ENCODE measurements at places on chromosomes 3 and 15. TPM values are rescaled to one million over a fixed set of nuclear protein-coding genes. Genes with fewer than 3 reads are reported as not detected.
A peak's percentile ranks its signal among the peaks of the same experiment; 100 is the strongest.

DNA sequence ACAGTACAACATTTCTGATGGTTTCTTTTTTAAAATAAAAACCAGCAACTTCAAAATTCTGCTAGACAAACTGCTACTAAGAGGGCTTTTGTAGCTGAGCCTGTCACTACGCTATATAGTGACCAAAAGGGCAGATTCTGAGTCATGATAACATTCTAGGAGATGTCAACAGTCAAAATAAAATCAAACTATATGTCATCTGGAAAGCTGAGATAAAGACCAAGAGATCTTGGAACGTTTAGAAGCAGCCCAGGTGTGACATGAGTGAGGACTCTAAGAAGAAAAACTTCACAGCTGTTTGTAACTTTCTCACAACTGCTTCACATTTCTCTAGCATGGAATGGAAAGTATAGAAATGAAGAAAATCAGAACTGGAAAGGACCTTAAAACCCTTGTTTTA is 84.6 kb downstream of the FILIP1L start:
- no peak for DNase-seq

DNA sequence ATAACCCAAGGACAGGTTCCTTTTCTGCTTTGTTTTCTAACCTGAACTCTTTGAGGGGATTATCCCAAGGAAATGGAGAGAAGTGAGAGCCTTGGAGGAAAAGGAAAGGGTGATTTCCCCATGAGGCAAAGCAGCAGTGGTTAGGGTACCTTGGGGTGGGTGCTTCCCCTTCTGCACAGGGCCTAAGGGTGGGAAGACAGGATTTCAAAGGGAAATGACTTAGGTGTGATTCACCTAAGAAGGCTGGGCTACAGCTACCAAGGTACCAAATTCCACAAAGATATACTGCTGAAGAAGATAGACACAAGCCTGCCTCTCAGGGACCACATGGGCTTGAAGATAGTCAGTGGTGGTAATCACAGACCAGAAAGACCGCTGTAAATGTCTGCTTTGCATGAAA is 325.3 kb upstream of the DPH6 start:
- peak; percentile 8 for DNase-seq

GRCh38 chr3:178155521-178155920 is 380.7 kb upstream of the KCNMB2 start:
- no peak for DNase-seq

DNA sequence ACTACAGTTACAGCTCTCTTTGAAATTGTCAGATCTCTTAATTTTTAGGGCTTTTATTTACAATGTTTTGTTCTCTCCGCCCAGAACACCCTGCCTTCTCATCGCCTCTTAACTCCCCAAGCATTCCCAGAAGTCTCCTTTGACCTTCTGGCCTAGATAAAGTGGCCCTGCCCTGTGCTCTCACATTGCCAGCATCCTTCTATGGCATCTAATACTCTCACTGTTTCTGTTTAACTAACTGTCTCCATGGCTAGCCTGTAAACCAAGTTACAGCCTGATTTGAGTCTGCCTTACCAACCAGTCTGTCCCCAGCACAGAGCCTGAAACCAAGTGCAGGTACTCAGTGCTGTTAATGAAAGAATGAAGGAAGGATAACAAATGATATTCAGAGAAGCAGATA is 19.9 kb downstream of the COL8A1 start:
- no peak for DNase-seq

DNA sequence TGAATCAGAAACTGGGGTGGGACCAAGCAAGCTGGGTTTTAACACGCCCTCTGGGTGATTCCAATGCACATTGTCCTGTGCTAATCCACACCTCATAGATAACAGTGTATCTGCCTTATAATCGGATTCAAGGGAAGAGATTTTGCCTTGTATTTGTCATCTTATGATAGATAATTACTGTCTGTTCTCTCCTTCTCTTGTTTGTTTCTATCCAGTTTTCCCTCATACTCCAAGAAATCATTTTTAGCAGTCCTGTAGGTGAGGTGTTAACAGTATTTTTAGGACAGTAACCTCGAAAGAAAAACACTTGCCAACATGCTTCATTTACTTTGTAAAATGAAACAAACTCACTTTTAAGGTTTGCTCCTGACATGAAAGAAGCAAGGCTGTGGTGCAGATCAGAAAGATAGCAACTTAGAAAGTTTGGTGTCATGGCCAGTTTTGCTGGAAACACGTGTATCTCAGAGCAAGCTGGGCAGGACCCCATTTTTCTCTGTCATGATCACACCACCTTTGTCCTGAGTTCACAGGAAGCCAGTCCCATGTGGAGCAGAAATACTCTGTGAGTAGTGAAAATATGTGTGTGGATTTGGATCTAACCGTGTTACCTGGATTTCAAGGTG is 72.6 kb downstream of the TRAK1 start:
- DNase-seq, result no peak

- DNase-seq, result peak; percentile 88
Measured at GRCh38 chr3:196284396-196284795, 3.1 kb downstream of the PCYT1A start.

- no peak for DNase-seq
Measured at GRCh38 chr3:61688307-61688984, 127.1 kb downstream of the PTPRG start.

DNA sequence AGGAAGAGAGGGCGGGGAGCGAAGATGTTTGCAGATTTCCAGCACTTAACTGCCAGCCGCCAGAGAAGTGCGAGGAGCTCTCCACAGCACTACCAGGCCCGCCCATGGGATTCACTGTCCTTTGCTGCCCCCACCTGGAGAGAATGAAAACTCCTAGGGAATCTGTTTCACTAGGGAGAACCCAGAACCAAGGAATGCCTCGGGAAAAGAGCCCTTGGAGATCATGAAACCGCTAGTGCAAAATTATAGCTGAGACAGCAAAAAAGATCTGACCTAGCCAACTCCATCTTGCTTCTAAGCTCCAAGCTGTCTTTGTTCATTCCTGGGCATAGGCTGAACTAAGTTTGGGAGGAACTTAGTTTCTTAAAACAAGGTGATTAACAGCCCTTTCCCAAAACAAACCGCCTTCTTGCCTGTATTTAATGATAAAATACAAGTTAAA is 82.6 kb upstream of the GCNT3 start:
- DNase-seq, result peak; percentile 87

DNA sequence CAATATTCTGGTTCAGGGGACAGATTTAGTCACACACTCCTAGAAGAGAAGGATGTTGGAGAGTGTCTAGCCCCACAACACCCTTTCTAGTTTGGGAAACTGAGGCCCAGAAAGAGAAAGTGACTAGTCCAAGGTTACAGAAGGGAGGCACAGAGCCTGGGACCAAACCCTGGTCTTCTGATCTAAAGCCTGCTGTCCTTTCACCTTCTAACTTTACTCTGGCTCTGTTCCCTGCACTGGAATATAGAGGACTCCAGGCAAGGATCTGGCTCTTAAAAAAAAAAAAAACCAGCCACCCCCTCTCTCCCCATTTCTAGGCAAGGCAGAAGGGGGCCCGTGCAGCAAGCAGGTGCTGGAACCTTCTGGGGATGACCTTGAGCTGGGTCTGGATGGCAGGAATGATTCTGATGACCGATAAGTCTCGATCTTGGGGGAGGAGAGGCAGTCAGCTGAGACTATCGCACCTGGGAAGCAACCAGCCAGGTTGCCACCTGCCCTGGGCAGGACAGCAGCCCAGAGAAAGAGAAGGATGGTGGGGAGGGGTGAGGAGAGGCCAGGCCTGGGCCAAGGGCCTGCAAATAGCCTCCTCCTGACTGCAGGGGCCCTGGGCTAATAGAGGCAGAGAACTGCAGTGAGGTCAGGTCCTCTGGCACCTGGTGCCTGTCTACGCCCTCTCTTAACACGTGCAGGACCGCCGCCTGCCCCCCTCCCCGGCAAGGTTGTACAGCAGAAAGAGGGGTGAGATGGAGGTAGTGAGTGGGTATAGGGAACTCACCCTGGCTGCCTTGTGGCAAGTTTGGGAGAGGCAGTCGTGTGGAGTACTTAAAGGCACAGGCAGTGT is 30.4 kb upstream of the RHCG start:
- no peak for DNase-seq

DNA sequence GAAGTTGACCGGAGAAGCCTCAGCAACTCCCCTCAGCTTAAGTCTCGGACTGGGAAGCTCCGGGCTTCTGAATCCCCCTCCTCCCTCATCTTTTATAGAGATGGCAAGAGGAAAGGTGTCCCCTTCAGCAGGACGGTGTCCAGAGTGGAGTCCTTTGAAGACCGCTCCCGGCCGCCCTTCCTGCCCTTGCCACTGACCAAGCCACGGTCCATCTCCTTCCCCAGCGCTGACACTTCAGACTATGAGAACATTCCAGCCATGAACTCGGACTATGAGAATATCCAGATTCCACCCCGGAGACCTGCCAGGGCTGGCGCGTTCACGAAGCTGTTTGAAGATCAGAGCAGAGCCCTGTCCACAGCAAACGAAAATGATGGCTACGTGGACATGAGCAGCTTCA is 2.4 kb downstream of the FGD5 start:
- no peak for DNase-seq

- no peak for DNase-seq
Measured at GRCh38 chr15:80162059-80162554, 9.3 kb downstream of the FAH start.

- peak; percentile 60 for DNase-seq
Measured at GRCh38 chr3:72728329-72728889, 119.8 kb downstream of the SHQ1 start.

DNA sequence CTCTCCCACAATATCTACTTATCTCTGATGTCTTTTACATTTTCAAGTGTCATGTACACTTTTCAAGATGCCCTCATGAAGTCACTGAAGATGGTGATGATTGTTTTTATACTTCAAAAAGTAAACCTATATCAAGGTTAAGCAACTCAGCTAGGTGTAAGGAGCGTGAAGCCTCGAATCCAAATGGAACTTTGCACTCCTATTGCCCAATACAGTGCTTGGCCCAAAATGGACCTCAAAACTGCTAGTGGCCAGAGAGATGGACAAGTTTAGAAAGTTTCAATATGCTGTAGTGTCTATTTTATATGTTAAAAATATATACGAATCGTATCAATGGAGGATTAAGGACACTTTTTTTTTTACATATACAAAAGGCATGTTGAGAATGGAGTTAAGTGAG is 167.7 kb downstream of the CHL1 start:
- DNase-seq, result no peak

DNA sequence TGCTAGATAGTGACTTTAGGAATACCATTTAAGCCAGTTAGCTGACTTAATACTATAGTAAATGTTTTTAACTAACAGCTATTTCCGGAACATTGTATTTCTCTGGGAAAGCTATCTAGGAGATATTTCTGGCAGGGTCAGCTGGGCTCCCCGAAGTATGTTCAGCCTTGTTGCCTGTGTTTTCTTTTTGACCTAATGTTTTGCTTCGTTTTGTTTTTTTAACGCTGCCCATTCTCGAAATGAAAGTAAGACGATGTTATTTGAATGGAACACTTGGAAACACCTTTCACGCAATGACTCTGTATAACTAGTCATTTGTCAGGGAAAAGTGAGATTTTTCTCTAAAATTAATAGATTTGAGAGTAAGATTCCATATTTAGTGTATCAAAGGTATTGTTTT is 702.9 kb upstream of the NAALADL2 start:
- DNase-seq, result no peak

GRCh38 chr3:132911741-132912415 is 126.3 kb upstream of the TMEM108 start:
- DNase-seq, result peak; percentile 59

Gene GUCA1C
- not detected for total RNA-seq

Gene NPAP1
- not detected for total RNA-seq

Gene VILL
- 7.6 TPM for total RNA-seq

Gene ADAMTS9
- 2.7 TPM for total RNA-seq

Gene CATSPER2
- 1.1 TPM for total RNA-seq

Gene NR1I2
- not detected for total RNA-seq

Gene CYP1A2
- not detected for total RNA-seq

Gene LRTM1
- total RNA-seq, result not detected

Gene KCNH8
- total RNA-seq, result not detected

Gene SRP14
- 97.2 TPM for total RNA-seq

Gene LYZL4
- total RNA-seq, result not detected

Gene PRR20G
- total RNA-seq, result not detected

Gene CCDC9B
- total RNA-seq, result 23.9 TPM

Gene KLHL40
- not detected for total RNA-seq

Gene CDC25A
- 0.88 TPM for total RNA-seq

Gene GALNT15
- 7.1 TPM for total RNA-seq
